Stimulated activated CD4-positive, alpha-beta T cell treated with anti-CD3 and anti-CD28 coated beads, Interleukin-2, amount 100 ng/mL, for 24 hours (primary cell): ENCODE measurements at places on chromosomes 5 and 9.

GRCh38 chr9:125680445-125680844 lies 26.6 kb downstream of the MAPKAP1 start:
- no peak for DNase-seq

DNA sequence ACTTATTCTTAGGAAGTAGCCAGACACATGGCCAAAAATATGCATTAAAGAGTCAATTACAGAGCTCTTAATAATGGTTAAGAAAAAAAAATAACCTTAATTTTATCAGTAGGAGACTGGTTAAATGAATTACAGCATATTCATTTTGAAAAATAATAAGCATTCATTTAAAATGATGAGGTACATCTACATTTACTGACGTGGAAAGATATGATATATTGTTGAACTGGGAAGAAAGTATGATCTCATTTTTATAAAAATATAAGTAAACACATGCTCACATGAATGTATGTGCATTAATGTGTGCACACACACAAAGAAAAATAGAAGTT lies 250.3 kb downstream of the ENC1 start:
- no peak for DNase-seq

DNA sequence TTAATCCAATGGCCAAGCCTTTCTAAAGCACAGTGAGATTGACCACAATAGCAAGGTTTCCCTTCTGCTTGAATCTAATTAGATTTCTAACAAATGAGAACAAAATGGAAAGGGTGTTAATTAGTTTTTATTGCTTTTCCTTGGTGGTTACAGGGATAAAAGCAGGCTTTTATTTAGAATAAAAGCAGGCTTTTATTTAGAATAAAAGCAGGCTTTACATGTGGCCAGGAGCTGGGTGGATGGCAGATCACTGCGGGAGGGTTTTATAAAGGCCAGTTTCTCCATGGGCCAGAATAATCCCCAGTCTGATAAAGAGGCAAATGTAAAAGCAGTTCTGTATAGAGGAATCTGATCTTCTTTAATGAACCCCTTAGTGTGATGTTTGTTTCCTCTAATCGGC lies 470.2 kb downstream of the TMEM232 start:
- DNase-seq = no peak

DNA sequence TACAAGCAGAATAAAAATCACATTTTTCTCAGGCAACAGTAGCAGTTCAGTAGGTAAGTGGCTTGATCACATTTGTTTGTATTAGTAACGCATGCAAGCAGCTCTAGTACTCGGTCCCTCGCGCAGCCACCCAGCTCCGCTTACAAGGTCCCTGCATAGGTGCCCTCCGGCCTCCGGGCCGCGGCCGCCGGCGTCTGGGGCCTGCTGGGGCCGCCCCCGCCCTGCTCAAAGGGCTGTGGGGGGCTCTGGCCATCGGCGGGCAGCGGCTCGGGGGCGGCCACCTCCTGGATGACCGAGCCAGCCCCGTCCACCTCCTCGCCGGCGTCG lies 50.2 kb upstream of the UBAC1 start:
- DNase-seq = no peak

DNA sequence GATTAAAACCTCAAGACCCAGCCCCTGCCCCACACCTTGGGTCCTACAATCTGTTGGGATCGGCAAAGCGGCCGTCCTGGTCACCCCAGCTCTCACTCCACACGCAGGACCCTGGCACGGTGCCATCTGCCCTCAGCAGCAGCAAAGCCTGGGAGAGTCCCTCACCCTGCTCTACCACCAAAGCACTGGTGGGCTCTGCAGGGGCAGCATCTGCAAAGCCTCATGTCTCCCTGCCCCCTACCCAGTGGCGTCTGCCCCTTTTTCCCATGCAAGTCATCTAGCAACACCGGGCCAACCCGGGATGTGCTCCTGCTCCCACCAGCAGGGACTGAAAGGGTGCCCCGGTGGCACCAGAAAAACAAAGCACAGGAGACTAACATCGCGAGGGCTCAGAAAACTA lies 19.6 kb upstream of the CNOT6 start:
- DNase-seq = no peak

GRCh38 chr5:110846398-110847001 lies 107.7 kb downstream of the SLC25A46 start:
- DNase-seq = no peak

DNA sequence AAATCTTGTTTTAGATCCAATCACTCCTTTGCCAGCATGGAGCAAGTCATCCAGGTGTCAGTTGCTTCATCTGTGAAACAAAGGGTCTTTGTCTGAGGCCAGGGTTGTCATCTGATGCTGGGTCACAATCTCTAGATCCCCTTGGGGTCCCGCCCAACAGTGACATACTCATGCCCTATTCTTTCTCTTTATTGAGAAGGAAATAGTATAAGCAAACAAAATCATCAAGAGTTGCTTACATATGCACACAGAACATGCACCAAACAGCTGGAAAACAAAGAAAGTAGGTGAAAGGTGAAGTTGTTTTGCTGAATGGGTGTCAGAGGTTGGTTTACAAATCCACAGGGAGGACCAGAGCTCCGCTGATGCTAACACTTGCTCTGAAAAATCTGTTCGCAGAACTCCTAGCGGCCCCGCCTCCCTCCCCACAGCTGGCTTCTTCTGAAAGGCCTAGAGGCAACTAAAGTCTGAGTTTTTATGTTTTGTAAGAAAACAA lies 106.1 kb upstream of the SLC44A1 start:
- no peak for DNase-seq

- DNase-seq = no peak
Observed at GRCh38 chr9:89796606-89797005, 191.8 kb downstream of the GADD45G start.

DNA sequence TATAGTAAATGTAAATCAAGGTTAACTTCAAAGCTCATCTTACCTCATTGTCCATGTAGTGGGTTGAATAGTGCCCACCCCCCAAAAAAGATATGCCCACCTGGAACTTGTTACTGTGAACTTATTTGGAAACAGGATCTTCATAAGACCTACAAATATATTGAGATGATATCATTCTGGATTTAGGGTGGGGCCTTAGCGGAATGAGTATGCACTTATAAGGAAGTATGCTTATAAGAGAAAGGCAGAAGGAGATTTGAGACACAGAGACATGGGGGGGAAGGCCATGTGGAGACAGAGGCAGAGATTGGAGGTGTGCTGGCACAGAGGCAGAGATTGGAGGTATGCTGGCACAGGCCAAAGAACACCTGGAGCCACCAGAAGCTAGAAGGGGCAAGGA lies 2.6 kb upstream of the PRRC1 start:
- no peak for DNase-seq

- no peak for DNase-seq
Observed at GRCh38 chr5:167050568-167051401, 1240.7 kb upstream of the WWC1 start.
